ENCODE measurements at places on chromosomes 6 and 20.

GRCh38 chr20:17966432-17967310, 1.9 kb downstream of the SNX5 start:
- DNase-seq = peak; percentile 48

DNA sequence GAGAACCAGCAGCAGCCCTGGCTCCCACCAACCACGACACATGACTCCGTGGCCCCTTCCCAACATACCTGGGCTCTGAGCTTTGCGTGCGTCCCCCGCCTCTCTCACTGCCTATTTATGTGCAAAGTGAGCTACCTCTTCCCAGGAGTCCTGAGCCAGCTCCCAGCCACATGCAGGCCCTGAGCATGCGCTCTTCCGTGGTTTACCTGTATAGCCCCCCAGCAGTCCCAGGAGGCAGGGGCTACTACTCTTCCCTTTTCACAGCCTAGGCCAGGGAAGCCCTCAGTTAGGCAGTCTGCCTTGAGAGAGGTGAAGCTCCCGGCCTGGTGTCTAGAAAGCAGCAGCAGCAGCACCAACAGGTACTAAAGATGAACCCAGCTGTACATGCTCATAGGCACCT, 114.8 kb upstream of the CDYL start:
- no peak for DNase-seq

DNA sequence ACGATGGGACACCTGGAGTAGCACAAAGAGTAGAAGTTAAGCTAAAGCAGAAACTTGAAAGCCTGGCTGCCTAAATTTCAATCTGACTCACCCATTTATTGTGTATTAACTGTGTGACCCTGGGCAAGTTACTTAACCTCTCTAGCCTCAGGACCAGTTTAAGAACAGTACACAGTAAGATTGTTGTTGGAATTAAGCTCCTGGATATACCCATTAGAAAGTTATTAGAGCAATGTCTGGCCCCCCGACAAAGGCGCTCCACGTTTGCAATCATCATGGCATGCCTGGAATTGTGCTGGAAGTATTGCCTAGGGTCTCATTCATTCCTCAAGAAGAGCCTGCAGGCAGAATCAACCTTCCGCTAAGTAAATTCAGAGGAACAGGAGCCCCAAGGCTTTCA, 1.4 kb downstream of the SDC4 start:
- no peak for DNase-seq

- peak; percentile 65 for DNase-seq
Measured at GRCh38 chr6:149840345-149841075, 23.6 kb downstream of the LRP11 start.
